ENCODE measurements at places on chromosomes 6 and 20.

DNA sequence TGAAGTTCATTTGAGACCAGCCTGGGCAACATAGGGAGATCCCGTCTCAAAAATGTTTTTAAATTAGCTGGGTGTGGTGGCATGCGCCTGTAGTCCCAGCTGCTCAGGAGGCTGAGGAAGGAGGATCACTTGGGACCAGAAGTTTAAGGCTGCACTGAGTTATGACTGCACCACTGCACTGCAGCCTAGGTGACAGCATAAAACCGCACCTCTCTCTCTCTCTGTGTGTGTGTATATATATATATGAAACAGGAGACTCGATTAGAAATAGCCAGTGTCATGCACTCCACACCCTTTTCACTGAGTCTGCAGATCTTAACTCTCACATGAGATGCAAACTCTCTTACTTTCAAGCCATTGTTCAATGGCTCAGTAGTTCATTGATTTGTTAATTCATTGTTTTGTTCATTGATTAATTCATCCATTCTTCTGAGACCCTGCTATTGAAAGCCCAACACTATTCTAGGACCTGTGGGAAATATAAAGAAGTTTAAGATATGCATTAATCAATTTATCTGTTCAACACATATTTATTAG is 52.4 kb upstream of the MRPS10 start:
- no peak for DNase-seq

DNA sequence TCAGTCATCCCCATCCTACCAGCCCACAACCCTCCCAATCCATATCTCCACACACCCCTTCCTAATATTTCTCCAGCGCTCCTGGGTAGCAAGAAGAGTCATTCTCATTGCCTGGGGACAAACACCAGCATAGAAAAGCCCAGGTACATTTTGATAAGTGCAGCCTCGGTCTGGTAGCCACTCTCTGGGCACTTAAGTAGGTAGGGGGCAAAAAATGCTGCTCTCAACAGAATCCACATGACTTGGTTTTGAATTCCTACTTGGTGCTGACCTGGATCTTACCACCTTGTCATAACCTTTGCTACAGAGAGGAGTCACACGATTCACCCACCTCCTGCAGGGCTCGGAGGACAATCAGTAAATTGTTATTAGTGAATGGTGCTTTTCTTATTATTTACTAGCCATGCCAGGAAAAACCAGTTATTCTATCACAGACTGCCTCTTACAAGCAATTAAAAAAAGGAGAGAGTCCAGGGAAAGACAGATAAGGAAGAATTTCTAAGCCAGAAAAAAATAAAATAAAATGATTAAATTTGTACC is 249.1 kb downstream of the LY86 start:
- DNase-seq, result no peak

DNA sequence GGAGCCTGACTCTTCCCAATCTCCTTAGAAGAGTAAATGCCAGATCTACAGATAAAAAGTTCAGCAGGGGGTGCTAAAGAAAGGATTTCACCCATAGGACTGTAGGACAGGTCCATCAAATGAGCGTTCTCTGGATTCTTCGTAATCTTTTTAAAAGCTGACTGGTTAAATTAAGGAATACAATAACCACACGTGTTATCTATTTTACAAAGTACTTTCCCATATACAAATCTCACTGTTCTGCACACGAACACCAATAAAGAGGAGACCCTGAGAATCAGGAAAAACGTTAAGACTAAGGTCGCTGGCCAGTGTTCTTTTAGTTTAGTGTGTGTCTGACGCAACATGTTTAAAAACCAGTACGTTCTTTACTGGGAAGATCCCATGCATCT is 542 bp downstream of the TUBE1 start:
- peak; percentile 68 for DNase-seq

DNA sequence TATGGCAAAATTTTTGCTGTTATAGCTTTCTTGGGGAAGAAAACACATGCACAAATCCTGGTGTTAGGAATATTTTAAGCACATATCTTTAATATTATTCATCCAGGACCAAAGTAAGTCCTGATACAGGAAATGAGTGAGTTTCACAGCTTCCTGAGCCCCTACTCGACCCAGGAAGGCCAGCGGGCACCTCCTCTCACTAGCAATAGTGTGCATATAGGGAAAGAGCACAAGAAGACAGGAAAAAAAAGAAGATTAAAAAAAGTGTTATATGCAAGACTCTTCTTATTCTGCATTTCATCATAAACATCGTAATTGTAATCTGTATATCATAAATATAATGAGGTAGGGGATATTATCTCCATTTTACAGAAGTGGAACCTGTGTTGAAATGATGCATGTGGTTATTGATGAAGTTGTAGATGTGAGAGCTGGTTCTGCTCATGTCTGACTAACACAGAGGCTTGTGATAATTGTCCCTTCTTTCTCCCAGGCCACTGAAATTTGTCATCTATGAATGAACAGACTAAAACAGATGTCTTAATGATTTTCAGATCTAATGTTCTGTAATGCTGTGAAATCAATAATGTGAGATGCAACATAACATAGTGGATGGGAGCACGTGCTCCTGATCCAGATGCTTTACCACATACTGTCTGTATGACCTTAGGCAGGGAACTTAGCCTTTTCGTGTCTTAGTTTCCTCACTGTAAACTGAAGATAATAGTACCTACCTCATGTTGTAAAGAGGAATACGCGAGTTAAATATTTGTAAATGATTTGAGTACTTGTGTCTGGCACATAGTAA is 101.2 kb downstream of the MYO6 start:
- no peak for DNase-seq

- DNase-seq, result no peak
Measured at GRCh38 chr20:17169585-17170136, 57.2 kb upstream of the PCSK2 start.

- no peak for DNase-seq
Measured at GRCh38 chr6:30891816-30892538, 7.7 kb downstream of the DDR1 start.

DNA sequence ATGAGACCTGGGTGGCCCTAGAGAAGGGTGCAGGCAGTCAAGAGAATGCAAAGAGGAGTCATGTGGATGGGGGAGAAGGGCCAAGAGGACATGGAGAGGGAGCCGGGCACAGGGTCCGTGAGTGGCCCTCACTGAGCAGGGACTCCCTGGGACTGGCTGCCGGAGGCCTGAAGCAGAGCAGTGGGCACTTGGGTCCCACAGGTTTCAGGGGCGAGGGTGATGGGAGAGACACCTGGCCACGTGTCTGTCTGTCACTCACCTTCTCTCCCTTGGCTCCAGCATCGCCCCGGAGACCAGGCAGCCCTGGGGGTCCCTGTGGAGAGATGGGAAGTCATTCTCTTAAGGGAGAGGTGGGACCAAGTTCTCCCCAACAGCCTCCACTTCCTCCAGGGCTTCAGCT is 25.5 kb downstream of the COL11A2 start:
- DNase-seq, result no peak
